ENCODE measurements at places on chromosomes 11 and 22.

GRCh38 chr11:5684646-5685362 is at the start of gene TRIM5:
Gene TRIM5 (minus strand): TSS chr11:5685074. CDS start chr11:5680177, 4,897 bp downstream.
- DNase-seq: peak; percentile 99

GRCh38 chr11:114156782-114157181 is 97.3 kb downstream of the ZBTB16 start:
- DNase-seq: no peak

- no peak for DNase-seq
Measured at GRCh38 chr11:17073370-17074027, 4.0 kb downstream of the RPS13 start.

- DNase-seq: peak; percentile 30
Measured at GRCh38 chr22:35538801-35539321, 1.8 kb upstream of the RASD2 start.

- no peak for DNase-seq
Measured at GRCh38 chr22:39545386-39546365, 13.1 kb upstream of the RPS19BP1 start.

GRCh38 chr11:76250520-76251225 is 44.4 kb upstream of the WNT11 start:
- no peak for DNase-seq

All from fibroblast of skin of back (primary cell).